ENCODE measurements at places on chromosomes 6 and 20.

DNA sequence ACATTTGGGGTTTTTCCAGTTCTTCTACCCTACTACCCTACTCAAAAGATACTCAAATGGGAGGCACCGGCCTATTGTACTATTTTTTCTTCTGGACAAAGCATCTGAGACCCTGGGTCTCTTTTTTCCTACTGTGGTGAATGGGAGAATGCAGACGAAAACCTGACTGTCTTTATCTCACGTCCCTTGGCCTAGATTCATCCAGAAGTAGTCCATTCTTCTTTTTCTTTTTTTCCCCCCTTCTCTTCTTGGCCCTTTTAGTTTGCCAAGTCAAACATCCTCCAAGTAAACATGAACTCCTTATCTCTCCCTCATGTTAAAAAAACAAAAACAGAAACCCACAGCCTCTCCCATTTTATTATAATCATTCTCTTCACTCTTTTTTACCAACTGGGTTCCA lies 8.7 kb upstream of the ILRUN start:
- no peak for DNase-seq

GRCh38 chr6:146545581-146545980 lies 1.9 kb downstream of the RAB32 start:
- DNase-seq = no peak

DNA sequence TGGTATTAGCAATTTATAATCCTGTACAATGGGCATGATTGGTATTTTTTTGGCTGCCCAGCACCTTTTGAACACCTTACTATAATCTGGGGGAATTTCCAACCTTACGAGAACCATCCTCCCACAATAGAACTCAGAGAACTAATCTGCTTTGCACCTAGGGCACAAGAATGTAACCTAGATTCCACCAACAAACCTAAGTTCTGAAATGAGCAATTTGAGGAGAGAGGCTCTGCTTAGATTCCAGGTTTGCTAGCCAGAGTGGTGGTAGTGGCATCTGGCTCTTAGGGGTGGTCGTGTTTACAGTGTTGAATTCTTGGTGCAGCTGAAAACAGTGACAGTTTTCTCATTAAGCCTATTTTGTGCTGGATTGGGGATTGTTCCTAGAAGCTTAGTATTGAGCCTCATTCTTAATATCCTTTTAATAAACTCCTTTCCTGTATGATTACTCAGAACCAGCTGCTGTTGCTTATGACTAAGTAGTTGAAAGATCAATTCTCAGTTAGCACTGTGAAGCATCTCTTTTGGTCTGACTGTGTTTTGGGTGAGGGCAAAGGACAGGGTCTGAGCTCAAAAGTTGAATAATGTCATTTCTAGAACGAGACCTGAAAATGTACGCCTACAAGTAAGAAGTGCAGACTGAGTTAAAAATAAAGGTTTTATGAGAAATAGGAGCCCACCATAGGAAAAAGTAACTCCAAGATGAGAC lies 385.6 kb downstream of the CDKAL1 start:
- no peak for DNase-seq

DNA sequence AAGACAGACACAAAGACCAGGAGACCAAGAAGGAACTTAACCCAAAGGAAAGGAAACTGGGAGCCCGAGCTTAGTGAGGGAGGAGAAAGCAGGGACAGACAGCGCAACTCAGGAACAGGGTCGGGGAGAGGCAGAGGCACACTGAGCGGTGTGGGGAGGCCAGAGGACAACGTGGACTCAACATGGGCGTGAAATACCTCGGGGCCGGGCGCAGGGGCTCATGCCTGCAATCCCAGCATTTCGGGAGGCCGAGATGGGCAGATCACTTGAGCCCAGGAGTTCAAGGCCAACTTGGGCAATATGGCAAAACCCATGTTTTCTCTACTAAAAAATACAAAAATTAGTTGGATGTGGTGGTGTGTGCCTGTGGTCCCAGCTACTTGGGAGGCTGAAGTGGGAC lies 5.7 kb upstream of the RPS6KA2 start:
- no peak for DNase-seq

- peak; percentile 78 for DNase-seq
Measured at GRCh38 chr20:47493175-47493962, 8.3 kb upstream of the NCOA3 start.

GRCh38 chr6:120918137-120918536 lies 416.1 kb downstream of the TBC1D32 start:
- no peak for DNase-seq

DNA sequence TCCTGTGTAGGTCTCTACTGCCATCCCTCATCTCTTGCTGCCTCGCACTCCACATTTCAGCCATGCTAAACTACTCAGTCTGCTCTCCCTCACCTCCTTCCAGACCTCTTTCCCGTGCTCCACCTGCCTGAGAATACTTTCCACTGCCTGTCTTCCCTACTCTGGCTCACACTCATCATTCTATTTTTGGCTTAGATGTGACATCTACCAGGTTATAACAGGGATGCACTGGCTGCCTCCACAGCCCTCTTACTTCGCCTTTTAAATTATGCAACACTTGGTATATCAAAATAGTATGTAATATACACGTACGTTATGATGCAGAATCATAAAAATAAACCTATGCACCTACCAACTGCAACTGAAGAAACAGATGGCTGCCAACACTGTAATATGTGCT lies 222.8 kb upstream of the DTNBP1 start:
- DNase-seq = no peak

GRCh38 chr6:25874822-25875562 lies 949 bp upstream of the SLC17A3 start:
- DNase-seq = no peak

DNA sequence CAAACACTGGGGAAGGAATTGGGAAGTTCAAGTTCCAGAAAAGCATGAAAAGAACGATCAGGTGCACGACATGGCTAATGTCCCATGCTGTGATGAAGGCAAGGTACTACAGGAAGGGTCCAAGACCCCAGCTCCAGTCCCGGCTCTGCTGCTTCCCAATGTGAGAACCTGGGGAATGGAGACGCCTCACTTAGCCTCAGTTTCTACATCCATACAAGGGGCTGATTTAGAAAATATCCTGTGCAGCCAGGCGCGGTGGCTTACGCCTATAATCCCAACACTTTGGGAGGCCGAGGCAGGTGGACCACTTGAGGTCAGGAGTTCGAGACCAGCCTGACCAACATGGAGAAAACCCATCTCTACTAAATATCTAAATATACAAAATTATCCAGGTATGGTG lies 80.7 kb upstream of the NFATC2 start:
- no peak for DNase-seq

- DNase-seq = no peak
Measured at GRCh38 chr20:50350510-50351249, 159.5 kb upstream of the PTPN1 start.

- DNase-seq = no peak
Measured at GRCh38 chr6:96532399-96532798, 10.8 kb downstream of the UFL1 start.

GRCh38 chr6:40903456-40903855 lies 135.6 kb downstream of the UNC5CL start:
- DNase-seq = no peak

DNA sequence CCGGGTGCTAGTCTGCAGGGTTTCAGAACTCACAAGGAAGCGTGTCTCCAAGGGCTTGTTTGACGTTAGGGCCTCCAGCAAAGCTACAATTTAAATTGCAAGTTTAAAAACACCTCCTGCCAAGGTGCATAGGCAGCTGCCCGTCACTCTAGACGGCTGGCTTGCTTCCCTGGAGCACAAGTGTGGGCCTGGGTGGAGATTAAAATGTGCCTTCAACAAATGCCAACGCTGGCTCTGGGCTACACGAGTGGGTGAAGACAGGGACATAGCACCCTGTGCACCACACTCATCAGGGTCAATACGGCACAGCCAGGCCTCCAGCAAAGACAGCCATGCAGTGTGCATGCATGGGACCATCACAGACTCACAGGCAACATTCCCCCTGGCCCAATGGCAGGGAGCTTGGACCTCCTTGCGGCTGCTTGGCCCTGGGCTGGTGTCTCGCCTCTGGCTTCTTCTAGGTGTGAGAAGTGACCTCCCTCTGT lies 48.4 kb upstream of the FRMD1 start:
- DNase-seq = no peak

DNA sequence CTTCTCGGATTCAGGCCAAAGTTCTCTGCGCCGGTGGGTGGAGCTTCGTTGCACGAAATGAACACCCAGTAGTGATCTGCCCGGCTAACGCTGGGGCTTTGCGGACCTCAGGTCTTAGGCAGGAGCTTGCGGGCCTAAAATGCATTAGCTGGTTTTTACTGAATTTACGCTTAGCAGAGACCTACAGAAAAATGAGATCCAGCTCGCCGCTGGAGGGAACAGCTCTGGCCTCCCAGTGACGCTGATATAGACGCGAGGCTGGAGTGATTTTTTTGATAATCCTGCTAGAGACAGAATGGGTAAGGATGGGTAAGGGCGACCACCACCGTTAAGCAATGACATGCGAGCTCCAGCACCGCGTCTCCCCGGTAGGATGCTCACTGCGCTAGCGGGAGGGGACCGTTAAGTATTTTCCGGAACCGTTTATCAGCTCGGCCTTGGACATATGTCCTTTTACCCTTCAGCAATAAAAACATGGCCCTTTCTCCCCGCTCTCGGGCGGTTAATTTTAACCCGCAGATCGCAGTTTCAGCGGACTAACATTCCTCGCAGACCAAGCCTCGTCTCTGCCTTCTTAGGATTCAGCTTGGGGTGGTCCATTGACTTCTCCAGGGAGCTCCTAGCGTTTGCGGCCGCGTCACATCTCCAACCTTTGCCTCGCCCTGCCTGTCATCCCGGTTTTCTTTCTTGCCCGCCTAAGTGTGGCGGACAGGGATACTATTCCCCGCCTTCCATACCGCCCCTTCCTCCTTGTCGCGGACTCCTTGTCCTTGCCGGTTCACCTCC lies 109.3 kb downstream of the GPX5 start:
- DNase-seq = no peak

DNA sequence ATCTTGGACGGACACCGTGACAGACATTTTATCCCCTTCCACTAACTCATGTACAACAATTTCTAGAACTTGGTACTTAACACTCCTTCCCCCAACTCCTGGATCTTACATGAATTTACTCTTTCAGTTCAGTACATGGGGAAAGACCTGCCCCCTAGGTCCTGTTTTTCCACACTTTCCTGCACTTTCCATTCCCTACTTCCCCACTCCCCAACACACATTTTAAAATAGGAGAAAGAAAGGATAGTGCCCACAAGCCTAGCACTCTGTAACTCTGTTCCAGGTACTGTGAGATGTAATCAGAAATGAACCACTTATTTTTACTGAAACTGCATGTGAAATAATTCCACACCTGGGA lies 1.3 kb downstream of the ADGRG6 start:
- DNase-seq = no peak

- DNase-seq = no peak
Measured at GRCh38 chr6:45504947-45505346, 127.2 kb upstream of the SUPT3H start.

DNA sequence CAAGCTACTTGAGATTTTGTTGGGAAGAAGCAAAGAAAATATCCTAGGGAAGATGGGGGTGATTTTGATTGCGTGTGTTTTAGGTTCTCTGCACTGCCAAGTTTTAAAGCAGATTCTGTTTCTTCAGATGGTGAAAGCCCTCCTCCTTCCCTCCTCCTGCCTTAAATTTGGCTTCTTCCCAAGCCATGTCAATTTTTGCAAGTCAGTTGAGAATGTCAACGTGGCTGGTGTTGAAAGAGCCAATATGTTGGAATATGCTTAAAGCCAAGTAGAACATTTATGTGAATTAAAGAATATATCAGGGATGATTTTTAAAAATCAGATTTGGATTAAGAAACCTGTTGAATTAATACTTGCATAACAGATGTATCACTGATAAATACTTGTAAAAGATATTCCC lies 270.8 kb downstream of the ARID1B start:
- no peak for DNase-seq

GRCh38 chr6:106213660-106214289 lies 111.8 kb downstream of the ATG5 start:
- no peak for DNase-seq

- no peak for DNase-seq
Measured at GRCh38 chr6:116090251-116090650, 10.4 kb upstream of the NT5DC1 start.

- no peak for DNase-seq
Measured at GRCh38 chr6:121319112-121319553, 15.1 kb downstream of the TBC1D32 start.

DNA sequence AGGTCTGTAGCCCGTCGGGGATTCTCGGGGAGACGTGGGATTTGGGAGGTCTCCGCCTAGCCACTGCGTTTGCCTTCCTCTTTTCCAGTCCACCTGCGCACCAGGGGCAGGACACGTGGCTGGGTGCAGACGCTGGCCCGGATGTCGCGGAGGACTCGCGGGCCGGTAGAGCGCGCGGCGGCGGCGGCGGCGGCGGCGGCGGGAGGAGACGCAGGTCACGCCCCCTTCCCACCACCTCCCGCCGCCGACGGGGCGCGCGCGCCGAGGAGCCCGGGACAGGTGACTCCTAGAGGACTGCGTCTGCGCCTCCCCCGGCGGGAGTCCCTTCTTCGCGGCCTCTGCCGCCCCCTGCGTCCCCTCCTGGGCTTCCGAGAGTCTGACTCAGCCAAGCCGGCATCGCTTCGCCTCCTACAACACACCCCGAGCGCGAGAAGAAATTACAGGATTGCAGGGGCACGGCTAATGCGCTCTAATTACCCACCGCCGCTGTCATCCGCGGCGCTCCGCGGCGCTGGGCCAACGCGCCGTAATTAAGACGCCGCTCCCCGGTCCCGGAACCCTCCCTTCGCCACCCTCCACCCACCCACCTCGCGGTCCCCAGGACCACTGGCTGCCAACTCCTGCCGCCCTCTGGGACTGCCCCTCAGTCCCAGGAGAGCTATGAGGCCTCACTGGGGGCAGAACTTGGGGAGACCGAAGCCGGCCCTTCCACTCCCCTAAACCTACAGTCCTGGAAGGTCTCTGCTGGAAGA lies 124.5 kb downstream of the MRPL14 start:
- no peak for DNase-seq

DNA sequence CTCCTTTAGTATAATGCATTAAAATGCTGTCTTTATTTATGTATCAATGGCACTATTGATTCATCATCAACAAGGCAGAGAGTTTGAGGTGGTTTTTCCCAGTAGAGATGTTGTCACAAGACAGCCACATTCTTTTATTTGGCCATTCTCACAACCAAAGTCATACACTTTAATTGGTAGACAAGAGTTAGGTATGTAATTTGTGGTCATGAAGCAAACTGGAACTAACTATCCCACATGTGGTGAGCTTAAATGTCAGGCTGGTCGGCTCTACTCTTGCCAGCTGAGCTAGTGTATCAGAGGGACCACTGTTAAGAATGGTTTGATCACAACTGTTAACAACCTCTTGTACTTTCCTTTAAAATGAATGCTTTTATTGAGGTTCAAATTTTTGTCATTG lies 714.6 kb downstream of the CD109 start:
- DNase-seq = no peak

DNA sequence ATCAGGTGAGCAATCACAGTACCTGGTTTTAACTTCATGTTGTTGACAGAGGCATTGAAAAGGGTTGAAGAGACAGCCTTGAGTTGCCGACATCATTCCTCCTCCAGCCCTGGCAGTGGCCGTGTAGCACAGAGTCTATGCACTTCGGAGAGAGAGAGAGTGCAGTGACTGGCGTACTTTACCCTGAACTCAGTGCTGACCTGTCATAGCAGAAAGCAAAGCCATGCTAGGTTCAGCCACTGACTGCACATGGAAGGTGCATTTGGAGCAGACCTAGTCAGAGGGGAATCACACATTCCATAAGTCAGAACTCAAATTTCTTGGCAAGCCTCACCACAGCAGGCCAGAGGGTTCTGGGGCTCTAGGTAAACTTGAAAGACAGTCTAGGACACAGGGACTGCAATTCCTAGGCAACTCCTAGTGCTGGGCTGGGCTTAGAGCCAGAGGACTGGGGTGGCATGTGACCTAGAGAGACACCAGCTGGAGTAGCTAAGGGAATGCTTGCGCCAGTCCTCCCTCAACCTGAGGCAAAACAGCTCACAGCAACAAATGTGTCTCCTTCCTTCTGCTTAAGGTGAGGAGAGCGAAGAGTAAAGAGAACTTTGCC lies 69.1 kb downstream of the ELOVL4 start:
- DNase-seq = no peak
